T-helper 17 cell (primary cell): ENCODE measurements at places on chromosomes 3 and 15. TPM values are rescaled to one million over a fixed set of nuclear protein-coding genes. Genes with fewer than 3 reads are reported as not detected.

The RBP2 gene
- total RNA-seq: not detected

The RIOX2 gene
- 21.1 TPM for total RNA-seq

The C2CD4A gene
- total RNA-seq: 0.65 TPM

DNA sequence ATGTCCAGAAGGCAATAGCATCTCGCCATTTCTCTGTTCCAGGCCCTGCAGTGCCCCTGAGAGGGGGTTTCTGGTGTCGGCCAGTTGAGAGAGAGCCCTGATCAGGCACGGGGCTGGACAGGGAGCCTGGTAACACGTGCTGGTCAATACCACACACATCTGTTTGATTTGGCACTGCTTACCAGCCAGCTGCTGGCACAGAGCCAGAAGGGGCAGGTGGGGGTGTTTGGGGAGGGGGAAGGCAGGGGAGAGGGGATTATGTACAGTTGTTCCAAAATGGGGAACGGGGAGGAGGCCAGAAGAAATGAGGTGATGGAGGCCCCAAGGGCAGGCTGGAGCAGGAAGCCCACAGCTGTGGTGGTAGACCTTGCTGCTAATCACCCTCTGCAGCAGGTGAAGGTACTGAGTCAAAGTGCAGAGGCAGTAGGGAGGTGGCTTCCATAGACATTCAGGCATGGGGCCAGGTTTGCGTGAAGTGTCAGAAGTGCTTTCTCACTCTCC lies 153.5 kb upstream of the LPP start:
- no peaks in the 10 kb centered on the region for H3K27me3 ChIP-seq
- H3K4me1 ChIP-seq: peaks cover 38% of the 10 kb centered on the region
- peak overlapping the region; percentile 90 for H3K27ac ChIP-seq
- peaks cover 3% of the 10 kb centered on the region for H3K36me3 ChIP-seq

- peaks cover 51% of the 10 kb centered on the region for H3K27me3 ChIP-seq
- no peak overlapping the region for H3K4me3 ChIP-seq
- no peaks in the 10 kb centered on the region for H3K4me1 ChIP-seq
Measured at GRCh38 chr3:195056506-195056905, 214.5 kb downstream of the XXYLT1 start.

- no peak for DNase-seq
- no peaks in the 10 kb centered on the region for H3K36me3 ChIP-seq
- no peak overlapping the region for H3K27ac ChIP-seq
- H3K27me3 ChIP-seq: no peaks in the 10 kb centered on the region
Measured at GRCh38 chr3:106348139-106348690, 479.4 kb upstream of the CBLB start.

GRCh38 chr3:147872568-147872967 lies 463.4 kb downstream of the ZIC1 start:
- H3K4me3 ChIP-seq: no peak overlapping the region
- H3K27ac ChIP-seq: no peak overlapping the region
- H3K36me3 ChIP-seq: no peaks in the 10 kb centered on the region
- no peaks in the 10 kb centered on the region for H3K27me3 ChIP-seq
- DNase-seq: no peak
- no peaks in the 10 kb centered on the region for H3K4me1 ChIP-seq

DNA sequence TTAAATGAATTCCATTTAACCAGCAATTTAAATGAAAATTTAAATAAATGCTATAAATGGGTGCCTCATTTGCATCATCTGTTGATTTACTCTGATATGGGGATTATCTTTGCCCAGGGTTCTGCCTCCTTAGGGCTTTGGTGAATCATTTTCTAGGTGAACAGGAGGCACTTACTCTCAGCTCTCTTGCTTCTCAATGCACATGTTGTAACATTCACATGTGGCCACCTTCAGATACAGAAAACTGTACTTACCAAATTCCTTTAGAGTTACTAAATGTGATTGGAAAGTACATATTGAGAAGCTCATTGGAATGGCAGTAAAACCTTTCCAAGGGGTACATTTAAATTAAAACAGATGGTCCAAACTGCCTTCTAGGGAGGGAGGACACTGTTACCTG lies 20.8 kb downstream of the GADL1 start:
- no peak overlapping the region for H3K4me3 ChIP-seq
- peaks cover 2% of the 10 kb centered on the region for H3K36me3 ChIP-seq
- H3K27ac ChIP-seq: no peak overlapping the region
- H3K4me1 ChIP-seq: no peaks in the 10 kb centered on the region
- H3K27me3 ChIP-seq: peaks cover 15% of the 10 kb centered on the region

DNA sequence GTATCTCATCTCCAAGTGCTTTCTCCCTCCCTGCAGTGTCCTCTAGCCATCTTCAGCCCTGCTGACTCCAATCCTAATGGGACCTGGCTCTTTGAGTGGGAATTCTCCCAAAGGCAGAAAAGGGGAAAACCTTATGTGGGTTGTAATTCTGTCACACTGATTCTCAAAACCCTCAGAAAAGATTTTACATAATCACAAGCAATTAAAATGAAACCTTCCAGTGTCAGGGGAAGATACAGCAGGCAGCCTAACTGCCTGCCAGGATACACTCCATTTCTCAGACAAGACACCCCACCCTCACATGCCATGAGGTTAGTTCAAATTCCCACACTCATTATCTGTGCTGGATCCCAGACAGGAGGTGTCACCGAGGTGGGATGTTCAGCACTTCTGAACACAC lies 121.4 kb downstream of the RFTN1 start:
- H3K4me3 ChIP-seq: no peak overlapping the region
- no peaks in the 10 kb centered on the region for H3K27me3 ChIP-seq
- H3K4me1 ChIP-seq: peaks cover 24% of the 10 kb centered on the region
- no peak overlapping the region for H3K27ac ChIP-seq

GRCh38 chr3:122332551-122332950 lies 7.5 kb downstream of the CSTA start:
- H3K4me1 ChIP-seq: peaks cover 5% of the 10 kb centered on the region
- no peak overlapping the region for H3K4me3 ChIP-seq
- H3K27ac ChIP-seq: no peak overlapping the region
- H3K36me3 ChIP-seq: peaks cover 8% of the 10 kb centered on the region
- no peak for DNase-seq

- no peak for DNase-seq
- no peaks in the 10 kb centered on the region for H3K27me3 ChIP-seq
- no peaks in the 10 kb centered on the region for H3K36me3 ChIP-seq
- peaks cover 2% of the 10 kb centered on the region for H3K4me1 ChIP-seq
- no peak overlapping the region for H3K27ac ChIP-seq
Measured at GRCh38 chr3:113914646-113915045, 33.2 kb upstream of the ZDHHC23 start.

GRCh38 chr3:4750306-4750968 lies 228.8 kb upstream of the BHLHE40 start:
- peaks cover 9% of the 10 kb centered on the region for H3K36me3 ChIP-seq
- no peak for DNase-seq
- H3K4me3 ChIP-seq: peak overlapping the region; percentile 86
- H3K27me3 ChIP-seq: no peaks in the 10 kb centered on the region
- H3K27ac ChIP-seq: peak overlapping the region; percentile 100

GRCh38 chr3:134623615-134624245 lies 27.1 kb downstream of the KY start:
- H3K27me3 ChIP-seq: peaks cover 7% of the 10 kb centered on the region
- peaks cover 7% of the 10 kb centered on the region for H3K4me1 ChIP-seq
- no peaks in the 10 kb centered on the region for H3K36me3 ChIP-seq
- no peak overlapping the region for H3K4me3 ChIP-seq

DNA sequence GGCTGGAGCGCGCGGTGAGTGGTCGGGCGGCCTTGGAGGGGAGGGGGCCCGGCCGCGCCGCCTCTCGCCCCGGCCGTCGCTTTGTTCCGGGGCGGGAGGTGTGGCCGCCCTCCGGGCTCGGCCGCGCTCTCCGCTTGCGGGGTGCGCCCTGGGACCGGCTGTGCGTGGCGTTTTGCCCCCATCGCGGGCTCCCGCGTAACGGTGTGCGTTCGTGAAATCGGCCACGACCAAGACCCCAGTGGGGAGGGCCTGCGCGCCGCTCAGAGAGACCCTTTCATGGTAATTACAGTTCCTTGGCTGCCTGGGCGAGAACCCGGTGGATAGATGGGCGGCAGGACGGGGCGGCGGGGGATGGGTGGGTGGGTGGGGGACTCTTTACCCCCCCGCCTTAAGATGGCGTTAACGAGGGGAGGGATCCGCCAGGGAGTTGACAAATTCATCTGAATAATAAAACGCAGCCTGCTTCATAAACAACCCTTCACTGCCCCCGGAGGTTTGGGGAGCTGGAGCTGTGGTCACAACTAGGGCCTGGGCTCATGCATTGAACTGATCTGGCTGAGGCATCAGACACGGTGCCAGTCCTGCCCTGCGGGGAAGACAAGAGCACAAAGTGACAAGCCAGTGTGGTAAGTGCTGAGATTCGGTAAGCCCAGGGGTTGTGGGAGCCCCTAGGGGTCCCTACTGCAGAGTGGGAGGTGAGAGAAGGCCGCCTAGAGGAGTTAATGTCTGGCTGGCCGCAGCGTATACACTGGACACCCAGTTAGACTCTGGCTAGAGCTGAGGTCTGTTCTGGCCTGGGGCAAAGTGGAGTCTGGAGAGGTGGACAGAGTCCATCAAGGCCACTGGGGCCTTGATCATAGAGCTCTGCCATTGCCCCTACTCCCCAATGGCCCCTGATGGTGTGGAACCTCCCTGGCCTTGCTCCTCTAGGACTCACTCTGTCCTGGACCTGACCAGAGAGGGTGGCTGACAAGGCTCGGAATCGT lies 668 bp downstream of the MRAS start:
- H3K4me3 ChIP-seq: peak overlapping the region; percentile 43
- peaks cover 34% of the 10 kb centered on the region for H3K27me3 ChIP-seq
- H3K4me1 ChIP-seq: peaks cover 10% of the 10 kb centered on the region
- H3K27ac ChIP-seq: no peak overlapping the region

DNA sequence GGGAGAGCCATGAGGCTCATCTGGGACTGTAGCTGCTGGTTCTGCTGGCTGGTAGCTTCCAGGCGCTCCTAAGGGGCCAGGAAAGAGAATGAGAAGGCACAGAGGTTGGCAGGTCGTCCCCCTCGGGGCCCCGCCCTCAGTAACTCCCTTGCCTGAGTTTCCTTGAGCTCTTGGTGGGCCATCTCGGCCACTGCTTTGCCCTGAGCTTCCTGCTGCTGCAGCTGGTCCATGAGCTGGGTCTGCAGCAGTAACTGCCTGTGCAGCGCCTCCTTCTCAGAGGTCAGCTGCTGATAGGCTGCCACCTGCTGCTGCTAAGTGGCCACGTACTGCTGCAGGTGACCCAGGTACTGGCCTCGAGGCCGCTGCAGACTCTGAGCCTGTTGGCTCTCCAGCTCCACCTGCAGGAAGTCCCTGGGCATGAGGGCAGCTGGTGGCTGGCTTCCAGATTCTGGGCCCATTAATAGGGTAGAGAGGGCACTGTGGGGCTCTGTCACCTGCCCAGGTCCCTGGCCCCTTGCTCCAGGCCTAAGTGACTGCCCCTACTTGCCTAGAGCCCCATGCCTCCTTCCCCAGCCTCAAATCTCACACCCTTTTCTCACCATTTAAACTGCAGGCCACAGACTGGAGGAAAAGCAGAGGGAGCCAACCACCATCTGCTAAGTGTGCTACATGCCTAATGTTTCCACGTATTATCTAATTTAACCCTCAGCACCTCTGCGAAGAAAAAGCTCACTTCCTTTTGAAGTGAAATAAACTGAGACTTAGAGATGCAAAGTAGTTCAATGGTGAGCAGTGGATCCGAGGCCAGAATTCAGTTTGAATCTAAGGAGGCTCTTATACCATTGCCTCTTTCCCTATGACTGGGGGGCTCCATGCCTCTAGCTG lies 10.8 kb upstream of the VPS33B start:
- peak; percentile 31 for DNase-seq
- H3K4me1 ChIP-seq: peaks cover 6% of the 10 kb centered on the region
- peaks cover 7% of the 10 kb centered on the region for H3K27me3 ChIP-seq
- no peak overlapping the region for H3K4me3 ChIP-seq

DNA sequence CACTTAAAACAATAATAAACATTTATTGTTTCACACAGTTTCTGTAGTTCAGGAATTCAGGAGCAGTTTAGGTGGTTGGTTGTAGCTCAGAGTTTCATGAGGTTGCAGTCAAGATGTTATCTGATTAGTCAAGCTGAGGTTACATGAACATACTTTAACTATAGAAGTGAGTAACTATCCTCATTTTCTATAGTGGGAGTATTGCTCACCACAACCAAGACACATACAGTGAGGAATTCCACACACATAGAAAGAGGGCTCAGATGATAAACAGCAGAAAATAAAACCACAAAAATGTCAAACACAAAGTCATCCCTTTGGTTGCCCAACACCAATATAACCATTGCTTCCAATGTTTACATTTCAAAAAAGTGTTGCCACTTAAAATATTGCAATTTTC lies 13.6 kb downstream of the SCN11A start:
- no peak overlapping the region for H3K27ac ChIP-seq
- H3K4me3 ChIP-seq: no peak overlapping the region
- no peaks in the 10 kb centered on the region for H3K4me1 ChIP-seq
- H3K36me3 ChIP-seq: peaks cover 3% of the 10 kb centered on the region
- DNase-seq: no peak

- DNase-seq: no peak
- H3K27ac ChIP-seq: no peak overlapping the region
- H3K27me3 ChIP-seq: peaks cover 6% of the 10 kb centered on the region
- no peaks in the 10 kb centered on the region for H3K4me1 ChIP-seq
- H3K4me3 ChIP-seq: no peak overlapping the region
Measured at GRCh38 chr3:187359798-187360486, 8.2 kb upstream of the RTP4 start.
